Jurkat, Clone E6-1 (cell line): ENCODE measurements at places on chromosomes 6 and 20.

DNA sequence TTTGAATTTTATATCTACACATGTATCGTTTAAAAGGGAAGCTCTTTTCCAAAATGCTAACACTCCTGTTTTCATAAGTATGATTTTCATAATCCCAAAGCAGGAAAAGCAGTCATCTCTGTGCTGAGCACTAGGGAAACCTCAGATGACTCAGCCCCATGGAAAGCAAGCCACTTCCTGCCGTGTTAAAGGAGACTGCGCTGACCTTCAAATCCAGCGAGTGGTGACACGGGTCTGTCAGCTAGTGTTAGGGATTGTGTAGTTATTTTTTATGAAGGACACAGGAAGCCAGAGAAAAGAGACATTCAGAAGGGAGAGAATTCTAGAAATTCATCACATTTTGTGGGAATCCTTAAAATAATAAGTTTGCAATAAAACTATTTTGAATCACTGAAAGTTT is 57.0 kb upstream of the CD93 start:
- no peak for DNase-seq

- peak; percentile 67 for DNase-seq
Observed at GRCh38 chr6:30684386-30685156, 1.9 kb downstream of the PPP1R18 start.

DNA sequence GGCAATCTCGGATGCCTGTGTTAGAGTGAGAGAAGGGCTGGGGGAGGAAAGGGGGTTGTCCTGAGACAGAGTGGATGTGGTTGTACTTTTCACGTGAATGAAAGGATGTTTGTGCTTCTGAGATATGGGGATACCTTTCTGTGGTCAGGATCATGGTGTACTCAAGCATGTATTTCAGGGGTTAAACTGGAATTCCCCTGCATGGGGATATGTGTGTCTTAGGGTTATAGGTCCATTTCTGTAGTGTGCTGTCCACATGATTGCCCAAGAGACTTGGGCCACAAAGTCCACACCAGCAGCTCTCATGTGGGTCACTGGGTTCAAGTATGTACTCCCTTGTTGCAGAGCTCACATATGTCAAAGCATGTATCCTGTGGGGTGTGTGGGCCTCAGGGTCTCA is 10.5 kb downstream of the SYNGAP1 start:
- DNase-seq = no peak

DNA sequence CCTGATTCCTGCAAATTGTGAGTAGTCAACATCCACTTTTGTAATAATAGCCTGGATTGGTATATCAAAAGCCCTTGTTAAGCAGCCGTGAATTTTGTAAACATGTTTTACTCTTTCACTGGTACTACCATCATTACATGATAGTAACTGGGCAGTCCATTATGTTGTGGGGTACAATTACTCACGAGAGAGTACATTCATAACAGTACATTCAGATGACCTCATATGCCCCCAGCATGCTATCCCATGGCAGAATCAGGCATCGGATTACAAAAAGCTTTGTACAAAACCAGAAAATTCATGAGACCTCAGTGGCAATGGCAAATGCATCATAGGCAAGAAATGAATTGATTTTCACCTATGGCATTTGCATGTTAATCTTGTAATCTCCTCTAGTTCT is 166.2 kb downstream of the EPM2A start:
- no peak for DNase-seq

- DNase-seq = no peak
Observed at GRCh38 chr6:7546896-7547295, 5.4 kb downstream of the DSP start.

DNA sequence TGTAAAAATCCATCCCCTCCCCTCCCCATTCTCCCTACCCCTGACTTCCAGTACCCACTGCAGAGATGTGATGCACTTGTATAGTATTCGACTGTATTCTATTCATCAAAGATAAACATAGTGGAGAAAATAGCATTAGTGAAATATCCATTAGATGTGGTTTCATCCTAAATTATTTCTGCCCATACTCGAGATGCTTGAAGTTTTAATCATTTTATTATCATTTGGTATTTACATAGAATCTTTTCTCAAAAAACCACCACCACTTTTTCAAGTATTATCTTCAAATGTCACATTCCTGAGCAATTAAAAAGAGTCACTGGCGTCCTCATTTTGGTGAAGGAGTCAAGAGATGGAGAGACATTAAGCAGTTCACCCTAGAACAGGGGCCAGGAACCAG is 181.9 kb downstream of the HAO1 start:
- no peak for DNase-seq

DNA sequence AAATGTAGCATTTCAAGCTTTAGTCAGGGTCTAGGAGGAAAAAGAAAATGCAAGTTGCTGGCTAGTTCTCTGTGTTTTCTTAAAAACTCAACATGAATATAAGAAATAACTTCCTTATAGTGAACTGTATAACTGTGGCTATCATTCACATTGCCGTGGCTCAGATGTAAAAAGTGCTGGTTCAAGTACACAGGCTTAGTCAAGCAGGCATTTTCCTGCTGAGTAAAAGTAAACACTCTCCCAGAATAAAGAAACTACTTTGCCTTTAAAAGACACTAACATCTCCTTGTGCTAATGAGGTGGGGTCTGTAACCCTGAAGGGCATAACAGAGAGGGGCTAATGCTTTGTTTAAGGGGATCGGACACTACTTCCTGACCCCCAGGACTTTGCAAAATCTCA is 3.3 kb downstream of the ATP5F1E start:
- DNase-seq = no peak

DNA sequence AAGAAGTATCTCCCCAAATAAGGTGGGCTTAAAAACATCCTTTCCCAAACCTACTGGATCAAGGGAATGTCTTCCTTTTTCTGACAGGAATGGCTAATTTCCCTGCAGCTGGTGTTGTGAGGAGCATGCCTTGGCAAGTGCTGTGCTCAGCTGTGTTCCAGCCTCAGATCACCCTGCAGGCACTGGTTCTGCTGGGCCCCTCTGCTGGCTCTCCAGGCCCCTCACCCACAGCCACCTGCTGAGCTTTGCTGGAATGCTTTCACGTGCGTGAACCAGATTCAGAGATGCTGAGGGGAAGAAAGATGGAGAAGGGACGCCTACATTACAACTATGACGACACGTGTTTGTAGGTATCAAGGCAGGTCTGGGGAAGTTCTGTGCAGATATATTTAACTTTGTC is 71.3 kb upstream of the FOXC1 start:
- no peak for DNase-seq

DNA sequence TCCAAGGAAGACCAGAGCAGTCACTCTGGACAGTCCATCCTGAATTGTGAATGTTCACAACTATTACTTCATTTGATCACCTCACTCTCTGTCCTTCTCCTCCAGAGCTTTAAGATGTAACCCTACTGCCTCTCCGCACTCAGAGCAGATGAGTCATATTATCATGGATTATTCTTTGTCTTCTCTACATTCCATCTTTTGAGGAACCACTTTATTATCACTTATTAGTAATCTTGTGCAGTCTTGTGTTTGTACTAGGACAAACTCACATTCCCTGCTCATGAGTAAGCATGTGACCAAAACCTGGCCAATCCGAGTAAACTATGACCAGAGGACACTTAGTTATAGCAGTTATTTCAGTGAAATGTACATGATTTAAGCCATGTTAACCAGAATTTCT is 401.5 kb upstream of the ADGRB3 start:
- DNase-seq = no peak

DNA sequence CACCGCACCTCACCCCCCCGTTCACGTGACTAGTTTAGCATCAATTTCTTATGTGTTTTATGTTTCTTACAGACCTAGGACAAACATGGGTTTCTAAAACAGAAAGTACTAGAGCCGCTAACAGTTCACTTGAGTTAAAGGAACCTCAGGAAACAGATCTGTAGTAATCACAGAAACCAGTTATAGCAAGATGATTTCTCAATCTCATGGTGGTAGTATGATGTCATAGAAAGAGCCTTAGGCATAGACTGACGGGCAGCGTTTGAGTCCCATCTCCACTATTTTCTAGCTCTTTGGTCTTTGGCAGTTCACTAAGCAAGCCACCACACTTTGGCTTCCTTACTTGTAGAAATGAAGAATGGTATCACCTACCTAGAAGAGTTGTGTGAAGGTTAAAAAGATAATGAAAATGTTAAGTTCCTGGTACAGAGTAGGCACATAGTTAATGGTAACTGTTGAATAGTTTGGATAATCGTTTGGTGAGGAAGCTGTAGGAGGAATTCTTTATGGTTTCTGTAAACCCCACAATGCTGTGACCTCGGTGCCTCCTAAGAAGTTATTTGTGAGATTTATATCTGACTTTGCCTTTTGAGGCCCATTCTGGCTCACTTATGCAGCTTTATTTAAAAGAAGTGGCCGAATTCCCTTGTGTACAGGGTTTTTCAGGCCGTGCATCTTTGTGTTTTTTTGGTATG is 21.3 kb downstream of the CTNNBL1 start:
- DNase-seq = no peak

- no peak for DNase-seq
Observed at GRCh38 chr20:35837577-35838195, 65.9 kb downstream of the PHF20 start.
